GM04503 (cell line): ENCODE measurements at places on chromosomes 7 and 10.

DNA sequence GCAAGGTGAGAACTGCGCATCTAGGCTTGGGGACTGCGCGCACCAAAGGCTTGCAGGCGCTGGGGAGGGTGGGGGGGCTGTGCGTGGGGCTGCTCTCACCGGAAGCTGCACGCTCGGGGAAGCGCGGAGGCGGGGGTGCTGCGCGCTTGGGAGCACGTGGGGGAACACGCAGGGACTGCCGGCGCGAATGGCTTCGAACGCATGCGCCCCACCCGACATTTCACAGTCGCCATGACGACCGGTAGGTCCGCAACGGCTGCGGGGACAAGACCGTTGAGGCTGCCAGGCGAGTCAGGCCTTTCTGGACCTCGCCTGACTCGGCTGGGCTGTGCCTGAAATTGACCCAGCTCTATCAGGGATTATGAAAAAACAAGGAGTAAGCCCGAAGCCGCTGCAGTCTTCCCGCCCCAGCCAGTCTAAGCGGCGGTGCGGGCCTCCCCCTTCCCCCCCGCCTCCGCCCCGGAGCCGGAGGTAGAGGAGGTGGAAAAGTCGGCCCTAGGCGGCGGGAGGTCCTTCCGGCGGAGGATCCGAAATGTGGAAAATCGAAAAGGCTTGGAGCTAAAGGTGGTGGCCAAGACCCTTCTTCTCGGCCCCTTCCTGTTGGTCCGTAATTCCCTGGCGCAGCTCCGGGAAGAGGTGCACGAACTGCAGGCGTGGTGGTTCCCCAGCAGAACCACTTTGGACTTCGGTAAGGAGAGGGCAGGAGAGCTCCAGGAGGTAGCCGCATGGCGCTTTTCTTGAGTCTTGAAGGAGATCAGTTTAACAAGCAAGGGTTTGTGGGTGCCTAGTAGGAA lies 34.9 kb upstream of the STEAP1 start:
- DNase-seq = no peak

DNA sequence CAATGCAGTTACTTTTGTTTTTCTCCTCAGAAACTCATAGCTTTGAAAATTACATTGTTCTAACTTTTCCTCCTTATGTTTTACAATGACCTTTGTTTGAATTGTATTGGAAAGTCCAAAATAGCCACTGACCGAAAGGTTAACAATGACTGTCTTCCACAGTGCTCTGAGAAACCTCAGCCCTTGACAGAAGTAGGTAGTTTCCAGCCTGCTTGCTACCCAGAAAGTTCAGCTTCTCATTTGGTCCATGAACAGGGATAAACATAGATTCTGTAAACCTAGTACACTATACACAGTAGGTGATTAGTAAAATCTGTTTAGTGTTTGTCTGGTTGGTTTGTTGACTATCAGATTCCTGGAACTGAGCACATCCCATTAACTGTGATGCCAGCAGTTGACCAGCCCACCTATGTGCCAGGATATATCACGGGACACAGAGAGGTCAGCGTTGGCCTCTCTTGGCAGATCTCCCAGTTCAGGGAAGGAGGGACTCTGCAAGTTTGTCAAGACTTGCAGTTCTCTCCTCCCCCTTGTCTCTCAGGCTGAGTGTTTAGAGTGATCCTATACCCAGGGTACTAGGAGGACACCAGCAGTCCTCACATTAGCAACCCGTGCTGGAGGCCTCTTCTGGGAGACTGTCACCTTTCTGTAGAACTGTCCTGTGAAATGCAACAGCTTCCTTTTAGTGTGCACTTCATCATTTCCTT lies 297.6 kb downstream of the ARHGAP12 start:
- DNase-seq = no peak

- DNase-seq = no peak
Observed at GRCh38 chr10:21519397-21519933, 6.0 kb downstream of the SKIDA1 start.

- DNase-seq = no peak
Observed at GRCh38 chr7:112640685-112641084, 149.5 kb downstream of the TMEM168 start.

DNA sequence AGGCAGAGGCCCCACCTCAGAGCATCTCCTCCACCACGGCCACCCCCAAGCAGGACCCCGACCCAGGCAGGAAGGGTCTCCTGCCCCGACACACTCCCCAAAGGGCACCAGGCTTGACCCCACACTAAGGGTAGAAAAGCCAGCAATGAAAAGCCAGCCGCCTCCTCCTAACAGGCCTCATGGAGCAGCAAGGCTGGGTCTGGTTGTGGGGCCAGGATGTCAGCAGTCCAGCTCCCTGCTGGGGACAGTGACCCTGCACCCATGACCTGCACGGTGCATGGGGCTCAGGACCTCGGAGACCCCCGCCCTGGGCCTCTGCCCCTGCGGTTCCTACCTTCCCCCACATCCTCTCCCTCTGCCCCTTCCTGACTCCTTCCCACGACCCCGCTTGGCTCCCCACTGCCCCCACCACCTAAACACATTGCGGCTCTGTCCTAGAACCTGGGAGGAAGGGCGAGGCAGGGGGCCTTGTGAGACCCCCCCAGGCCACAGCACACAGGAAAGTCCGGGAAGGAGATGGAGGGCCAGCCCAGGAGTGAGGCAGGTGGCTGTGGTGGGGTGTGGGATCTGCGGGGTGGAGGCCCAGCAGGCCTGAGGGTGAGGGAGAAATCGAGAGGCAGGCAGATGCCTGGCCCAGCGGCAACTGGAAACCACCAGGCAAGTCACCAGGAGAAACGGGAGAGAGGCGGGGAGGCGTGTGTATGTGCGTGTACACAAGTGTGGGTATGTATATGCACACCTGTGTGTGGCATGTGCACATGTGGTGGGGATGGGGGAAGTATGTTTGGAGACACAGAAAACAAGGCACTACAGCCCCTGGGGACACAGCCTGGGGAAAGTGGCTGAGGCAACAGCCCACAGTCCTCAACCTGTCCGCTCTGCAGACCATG lies 229.9 kb downstream of the MAD1L1 start:
- DNase-seq = no peak

- no peak for DNase-seq
Observed at GRCh38 chr10:69073026-69073425, 14.9 kb upstream of the SRGN start.

- no peak for DNase-seq
Observed at GRCh38 chr10:63799521-63800300, 278.5 kb downstream of the REEP3 start.

DNA sequence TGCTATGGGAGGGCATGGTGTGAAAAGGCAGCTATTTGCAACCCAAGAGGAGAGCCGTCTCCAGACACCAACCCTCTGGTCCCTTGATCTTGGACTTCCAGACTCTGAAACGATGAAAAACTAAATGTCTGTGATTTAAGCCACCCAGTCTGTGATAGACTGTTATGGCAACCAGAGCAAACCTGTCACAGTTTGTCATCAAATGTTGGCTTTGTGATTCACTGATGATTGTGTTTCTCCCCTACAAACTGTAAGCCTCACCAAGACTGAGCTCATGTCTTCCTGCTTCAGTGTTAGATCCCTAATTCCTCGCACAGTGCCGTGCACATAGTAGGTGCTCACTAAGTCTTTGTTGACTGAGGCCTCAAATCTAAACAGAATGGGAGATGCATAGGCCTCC lies 224.6 kb upstream of the PITRM1 start:
- no peak for DNase-seq

DNA sequence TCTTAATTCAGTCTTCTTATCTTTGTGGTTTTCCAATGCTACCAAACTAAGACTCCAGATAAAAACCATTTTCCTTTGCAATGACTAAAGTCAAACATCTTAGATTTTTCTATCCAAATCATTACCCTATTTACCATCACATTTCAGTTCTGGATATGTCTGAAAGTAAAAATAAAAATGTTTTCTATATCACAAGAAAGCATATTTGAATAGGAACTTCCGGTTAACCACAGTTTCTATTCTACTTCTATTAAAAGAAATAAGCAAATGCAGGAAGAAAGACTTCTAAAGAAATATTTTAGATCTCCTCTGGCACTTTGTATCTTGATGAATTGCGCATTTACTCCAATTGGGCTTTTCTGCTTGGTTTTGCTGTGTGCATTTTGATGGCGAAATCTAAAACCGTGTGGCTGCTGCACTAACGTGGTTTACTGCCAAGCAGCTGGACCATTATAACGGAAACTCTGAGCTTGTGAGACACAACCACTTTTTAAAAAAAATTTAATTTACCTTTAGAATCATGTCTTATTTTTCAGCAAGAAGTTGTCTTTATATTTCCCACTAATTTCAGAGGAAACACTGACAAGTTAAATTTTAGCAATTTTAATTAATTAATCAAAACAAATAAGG lies 146.1 kb downstream of the VPS50 start:
- no peak for DNase-seq

DNA sequence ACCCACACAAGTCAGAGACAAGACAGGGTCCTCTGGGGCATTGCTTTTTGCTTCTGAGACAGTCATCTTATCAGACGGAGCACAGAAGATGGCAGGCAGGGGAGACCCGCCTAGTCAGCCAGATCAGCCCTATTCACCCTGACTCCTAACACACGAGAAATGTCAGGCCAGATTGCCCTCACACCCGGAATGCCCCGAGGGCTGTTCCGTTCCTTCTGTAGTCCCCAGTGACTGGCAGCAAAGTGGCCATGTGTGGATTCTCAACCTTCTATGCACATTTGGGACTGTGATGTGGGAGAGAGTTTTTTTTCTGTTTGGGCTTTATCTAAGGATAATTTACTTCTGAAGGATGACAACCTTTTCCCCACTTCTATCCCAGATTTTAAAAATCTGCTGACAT lies 35.5 kb upstream of the TBX20 start:
- DNase-seq = no peak

GRCh38 chr10:77841711-77842375 lies 84.7 kb downstream of the DLG5 start:
- DNase-seq = no peak

- no peak for DNase-seq
Observed at GRCh38 chr7:37098762-37099161, 349.9 kb downstream of the ELMO1 start.

GRCh38 chr7:114916261-114916892 lies 5.5 kb upstream of the MDFIC start:
- no peak for DNase-seq
